ENCODE measurements at places on chromosomes 1 and 21.

DNA sequence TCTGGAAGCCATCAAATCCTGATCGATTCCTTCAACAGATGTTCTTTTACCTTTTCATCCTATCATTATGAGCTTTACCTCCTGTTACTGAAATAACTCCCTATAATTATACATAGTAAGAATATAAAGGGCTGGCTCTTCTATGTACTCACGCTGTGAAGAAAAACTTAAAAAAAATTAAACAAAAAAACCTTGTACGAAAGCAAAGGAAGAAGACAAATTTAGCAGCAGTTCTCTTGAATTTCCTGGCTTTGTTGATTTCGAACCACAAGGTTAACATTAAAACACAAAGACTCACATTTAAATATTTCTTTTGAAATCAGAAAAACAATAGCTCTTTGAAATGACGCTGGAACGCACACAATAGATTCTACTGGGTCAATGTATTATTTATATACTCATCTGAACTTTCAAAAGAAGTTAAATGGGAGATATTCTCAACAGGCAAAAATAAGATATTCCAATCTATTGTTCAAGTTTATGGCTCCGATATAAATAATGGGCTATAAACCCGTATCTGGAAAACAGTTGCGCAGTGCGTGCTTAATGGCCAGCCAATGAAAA is 13.6 kb upstream of the SPEN start:
- no peak for DNase-seq

- no peak for DNase-seq
Observed at GRCh38 chr1:13864760-13865159, 164.8 kb downstream of the PRDM2 start.

DNA sequence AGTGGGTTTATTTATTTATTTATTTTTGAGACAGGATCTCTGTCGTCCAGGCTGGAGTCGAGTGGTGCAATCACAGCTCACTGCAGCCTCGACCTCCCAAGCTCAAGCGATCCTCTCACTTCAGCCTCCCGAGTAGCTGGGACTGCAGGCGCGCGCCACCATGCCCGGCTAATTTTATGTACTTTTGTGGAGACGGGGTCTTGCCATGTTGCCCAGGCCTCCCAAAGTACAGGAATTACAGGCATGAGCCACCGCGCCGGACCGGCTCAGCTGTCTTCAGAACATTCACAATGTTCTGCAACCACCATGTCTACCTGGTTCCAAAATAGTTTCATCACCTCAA is 406 bp upstream of the DNAJC8 start:
- DNase-seq, result no peak

GRCh38 chr1:42676534-42677087 is 5.6 kb upstream of the YBX1 start:
- no peak for DNase-seq

- no peak for DNase-seq
Observed at GRCh38 chr21:32426592-32427051, 14.1 kb downstream of the EVA1C start.

DNA sequence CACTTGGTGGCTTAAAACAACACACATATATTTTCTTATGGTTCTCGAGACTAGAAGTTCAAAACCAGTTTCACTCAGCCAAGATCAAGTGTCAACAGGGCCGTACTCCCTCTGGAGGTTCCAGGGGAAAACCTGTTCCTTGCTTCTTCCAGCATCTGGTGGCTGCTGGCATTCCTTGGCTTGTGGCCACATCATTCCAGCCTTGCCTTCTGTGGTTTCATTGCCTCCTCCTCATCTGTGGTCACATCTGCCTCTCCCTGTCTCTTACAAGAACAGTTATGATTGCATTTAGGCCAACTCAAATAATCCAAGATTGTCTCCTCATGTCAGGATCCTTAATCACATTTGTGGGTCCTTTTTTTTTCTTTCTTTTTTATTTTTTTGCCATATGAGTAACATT is 240.7 kb upstream of the HOOK1 start:
- DNase-seq, result no peak

GRCh38 chr1:17653276-17653675 is 101.9 kb upstream of the ACTL8 start:
- no peak for DNase-seq

Data from stimulated activated CD4-positive, alpha-beta T cell treated with anti-CD3 and anti-CD28 coated beads, Interleukin-15, amount 100 ng/mL, for 48 hours (primary cell).